ENCODE measurements at places on chromosomes 11 and 22.

DNA sequence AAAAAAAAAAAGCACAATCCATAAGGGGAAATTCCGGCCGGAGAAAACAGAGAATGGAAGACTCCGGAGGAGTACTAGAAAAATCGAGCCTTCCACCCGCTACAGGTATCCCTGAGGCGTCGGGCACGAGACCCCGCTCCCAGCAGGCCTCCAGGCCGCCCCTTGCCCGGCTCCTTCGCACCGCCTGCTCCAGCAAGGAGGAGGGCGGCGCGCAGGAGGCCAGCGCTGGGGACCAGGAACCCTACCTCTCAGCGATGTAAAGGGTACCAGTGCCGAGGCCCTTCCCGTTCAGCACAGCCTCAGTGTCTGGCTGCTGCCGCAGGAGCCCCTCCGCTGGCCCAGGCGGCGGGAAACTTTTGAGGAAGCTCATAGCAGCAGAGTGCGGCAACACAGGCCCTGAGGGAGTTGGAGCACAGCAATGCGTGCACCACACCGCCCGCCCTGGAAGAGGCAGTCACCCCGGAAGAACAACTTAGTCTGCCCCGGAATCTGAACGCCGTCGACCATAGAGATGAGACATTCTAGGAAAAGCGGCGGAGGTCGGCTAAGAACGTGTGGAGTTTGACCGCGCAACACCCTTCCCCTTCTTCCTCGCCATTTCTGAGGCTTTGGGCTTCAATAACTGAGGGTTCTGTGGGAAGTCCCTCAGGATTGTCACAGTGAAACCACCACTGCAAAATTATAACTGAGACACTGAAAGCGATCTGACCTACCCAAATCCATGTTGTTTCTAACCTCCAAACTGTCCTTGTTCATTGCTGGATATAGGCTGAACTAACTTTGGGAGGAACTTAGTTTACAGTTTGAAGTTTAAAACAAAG lies at the start of gene CLNS1A:
Gene CLNS1A (minus strand): TSS at position 450 of the 821 bp plus-strand sequence. CDS start 80 bp downstream, at position 370.
- DNase-seq, result peak; percentile 91

GRCh38 chr22:23632178-23632577 lies at the start of gene DRICH1:
Gene DRICH1, minus strand, starts transcription at chr22:23632321. Its CDS starts 298 bp downstream, at chr22:23632023.
- no peak for DNase-seq

DNA sequence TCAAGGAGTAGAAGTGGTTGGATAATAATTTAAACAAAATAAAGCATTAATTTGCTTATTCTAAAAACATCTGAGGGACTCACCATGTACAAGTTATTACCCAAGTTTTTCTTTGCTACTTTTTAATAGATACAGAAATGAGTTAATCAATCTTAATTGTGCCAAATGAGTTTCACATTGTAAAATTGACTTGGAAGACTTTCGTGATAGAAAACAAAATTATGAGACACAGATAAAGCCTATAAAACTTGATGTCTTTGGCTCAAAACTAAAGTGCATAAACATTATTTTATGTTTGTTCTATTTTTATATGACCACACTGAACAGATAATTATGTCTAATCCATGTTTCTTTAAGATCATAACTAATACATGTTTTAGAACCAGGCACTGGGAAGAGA lies 10.1 kb upstream of the CWF19L2 start:
- DNase-seq, result no peak

GRCh38 chr11:2151500-2152257 lies 9.3 kb downstream of the INS start:
- peak; percentile 70 for DNase-seq
